ENCODE measurements at places on chromosomes 5 and 9. TPM values are rescaled to one million over a fixed set of nuclear protein-coding genes. Genes with fewer than 3 reads are reported as not detected.

PCDHAC1 gene
- 0.18 TPM for total RNA-seq

EIF4E1B gene
- not detected for total RNA-seq

OR13F1 gene
- not detected for total RNA-seq

TRPM3 gene
- 0.85 TPM for total RNA-seq

IRX2 gene
- total RNA-seq: not detected

CPLANE1 gene
- total RNA-seq: 17.0 TPM

CLTA gene
- total RNA-seq: 295 TPM

SPOCK1 gene
- 302 TPM for total RNA-seq

SLC46A2 gene
- total RNA-seq: not detected

PPWD1 gene
- total RNA-seq: 31.4 TPM

CDO1 gene
- 7.7 TPM for total RNA-seq

ADAMTS12 gene
- 34.2 TPM for total RNA-seq

SLC6A18 gene
- not detected for total RNA-seq

NXNL2 gene
- 1.0 TPM for total RNA-seq

STPG3 gene
- not detected for total RNA-seq

HDHD3 gene
- total RNA-seq: 9.9 TPM

NPR2 gene
- 22.6 TPM for total RNA-seq

GABRA6 gene
- total RNA-seq: not detected

CNTNAP3B gene
- 1.3 TPM for total RNA-seq

CAPSL gene
- not detected for total RNA-seq

GPR151 gene
- not detected for total RNA-seq

SOX30 gene
- not detected for total RNA-seq

PCSK5 gene
- total RNA-seq: 5.7 TPM

PLCXD3 gene
- total RNA-seq: under 0.01 TPM

CDH6 gene
- total RNA-seq: 40.0 TPM

PIP5K1B gene
- under 0.01 TPM for total RNA-seq

GABRB2 gene
- total RNA-seq: under 0.01 TPM

TRIM36 gene
- total RNA-seq: 0.14 TPM

CCDC180 gene
- 1.7 TPM for total RNA-seq

FST gene
- 68.3 TPM for total RNA-seq

PTPN3 gene
- total RNA-seq: under 0.01 TPM

KIF24 gene
- 0.55 TPM for total RNA-seq

ETF1 gene
- 100 TPM for total RNA-seq

COL5A1 gene
- total RNA-seq: 247 TPM

Data from smooth muscle cell of bladder (primary cell).